ENCODE measurements at places on chromosomes 16 and 17. TPM values are rescaled to one million over a fixed set of nuclear protein-coding genes. Genes with fewer than 3 reads are reported as not detected.

- peak; percentile 53 for DNase-seq
Observed at GRCh38 chr16:55842369-55843104, 9.6 kb upstream of the CES1 start.

PLA2G10 gene
- 0.31 TPM for polyA plus RNA-seq

GRCh38 chr17:21212826-21213637 lies 929 bp downstream of the TMEM11 start:
- peak; percentile 10 for DNase-seq

DNA sequence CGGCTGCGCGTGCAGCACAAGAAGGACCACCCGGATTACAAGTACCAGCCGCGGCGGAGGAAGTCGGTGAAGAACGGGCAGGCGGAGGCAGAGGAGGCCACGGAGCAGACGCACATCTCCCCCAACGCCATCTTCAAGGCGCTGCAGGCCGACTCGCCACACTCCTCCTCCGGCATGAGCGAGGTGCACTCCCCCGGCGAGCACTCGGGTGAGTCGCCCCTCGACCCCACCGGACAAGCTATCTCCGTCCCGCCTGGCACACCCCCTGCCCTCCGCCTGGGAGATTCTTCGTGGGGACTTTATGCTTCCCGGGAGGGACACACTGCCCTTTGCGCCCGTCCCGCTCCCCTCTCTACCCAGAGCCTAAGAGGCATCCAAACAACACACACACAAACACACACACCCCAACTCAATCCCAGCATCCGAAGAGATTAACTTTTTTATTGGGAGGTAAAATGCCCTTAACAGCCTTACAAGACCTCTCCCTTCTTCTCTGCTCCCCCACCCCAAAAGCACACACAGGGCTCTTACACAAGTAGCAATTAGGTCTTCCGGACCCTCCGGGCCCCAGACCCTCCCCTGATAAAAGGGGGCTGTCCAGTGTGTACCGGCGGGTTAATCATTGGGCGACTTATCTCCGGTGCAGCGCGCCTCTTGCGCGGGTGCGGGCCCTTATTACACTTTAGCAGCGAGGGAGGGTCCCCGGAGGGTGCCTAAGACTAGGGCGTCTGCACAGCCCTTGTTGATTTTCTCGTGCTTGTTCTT lies 2.1 kb downstream of the SOX9 start:
- peak; percentile 57 for DNase-seq

GRCh38 chr16:70556063-70556462 lies 32.4 kb downstream of the SF3B3 start:
- DNase-seq, result no peak

TPPP3 gene
- 468 TPM for polyA plus RNA-seq

GRCh38 chr17:69230939-69231338 lies 2.3 kb upstream of the ABCA10 start:
- no peak for DNase-seq

PKMYT1 gene
- 14.5 TPM for polyA plus RNA-seq

GRCh38 chr16:9360075-9360474 lies 268.6 kb downstream of the HAPSTR1 start:
- DNase-seq, result no peak

- no peak for DNase-seq
Observed at GRCh38 chr16:74099530-74099929, 197.1 kb upstream of the PSMD7 start.

- DNase-seq, result no peak
Observed at GRCh38 chr16:82184213-82184612, 14.2 kb upstream of the MPHOSPH6 start.

ZNF597 gene
- polyA plus RNA-seq, result 5.0 TPM

IL34 gene
- 0.18 TPM for polyA plus RNA-seq

DBNDD1 gene
- polyA plus RNA-seq, result 10.3 TPM

DNA sequence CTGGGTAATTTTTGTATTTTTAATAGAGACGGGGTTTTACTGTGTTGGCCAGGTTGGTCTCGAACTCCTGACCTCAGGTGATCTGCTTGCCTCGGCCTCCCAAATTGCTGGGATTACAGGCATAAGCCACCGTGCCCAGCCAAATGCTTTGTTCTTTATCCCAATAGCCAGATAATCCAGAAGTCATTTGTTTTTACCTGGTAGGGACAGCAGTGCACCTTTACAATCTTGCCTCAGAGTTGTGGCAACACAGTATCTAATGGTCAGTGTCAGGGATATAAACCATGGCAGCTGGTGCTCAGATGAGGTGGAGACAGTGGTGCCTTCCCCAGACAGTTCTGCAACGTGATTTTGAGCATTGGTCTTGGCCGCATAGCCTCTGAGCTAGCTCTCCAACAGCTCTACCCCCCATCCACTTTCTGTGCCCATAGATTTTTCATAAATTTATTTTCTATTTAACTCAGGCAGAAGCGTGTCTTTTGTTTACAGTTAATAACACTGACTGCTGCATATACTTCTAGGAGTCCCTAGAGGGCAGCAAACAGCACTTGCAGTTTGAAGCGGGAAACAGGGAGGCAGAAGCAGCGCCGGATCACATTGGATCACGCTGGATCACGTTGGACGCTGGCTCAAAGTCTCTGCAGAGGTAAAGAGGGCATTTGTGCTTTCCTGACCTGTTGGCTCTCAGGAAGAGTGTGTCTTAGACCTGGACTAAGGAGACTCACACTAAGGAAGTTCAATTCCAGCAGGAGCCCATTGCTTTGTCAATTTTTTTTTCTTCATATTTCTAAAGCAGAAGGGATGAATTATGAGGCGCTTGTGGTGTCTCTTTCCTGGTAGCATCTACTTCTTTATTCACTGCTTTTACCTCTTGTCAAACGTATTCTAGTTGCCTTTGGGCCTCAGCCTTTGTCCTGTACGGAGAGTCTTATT lies 5.1 kb upstream of the GGT6 start:
- peak; percentile 64 for DNase-seq

GRCh38 chr16:84059111-84059510 lies 16.5 kb upstream of the SLC38A8 start:
- no peak for DNase-seq

DNA sequence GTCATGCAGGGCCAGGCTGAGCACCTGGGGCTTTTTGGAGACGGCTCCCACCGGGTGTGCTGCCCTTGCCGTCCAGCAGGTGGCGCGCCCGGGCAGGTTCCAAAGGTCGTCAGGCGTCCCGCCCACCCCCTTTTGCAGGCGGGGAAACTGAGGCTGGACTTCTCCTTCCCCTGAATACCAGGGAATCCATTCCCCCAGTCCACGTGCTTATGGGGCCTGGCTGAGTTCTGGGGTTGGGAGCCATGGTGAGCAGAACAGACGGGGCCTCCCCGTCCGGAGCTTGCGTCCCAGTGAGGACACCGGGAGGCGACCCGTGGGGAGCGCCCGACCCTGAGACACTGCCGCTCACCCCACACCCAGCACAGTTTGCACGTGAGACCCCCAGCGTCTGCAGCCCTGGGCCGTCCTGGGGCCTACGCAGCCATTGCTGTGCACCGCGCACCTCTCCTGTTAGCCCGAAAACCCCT lies 51.8 kb upstream of the JPH3 start:
- DNase-seq, result no peak

DNA sequence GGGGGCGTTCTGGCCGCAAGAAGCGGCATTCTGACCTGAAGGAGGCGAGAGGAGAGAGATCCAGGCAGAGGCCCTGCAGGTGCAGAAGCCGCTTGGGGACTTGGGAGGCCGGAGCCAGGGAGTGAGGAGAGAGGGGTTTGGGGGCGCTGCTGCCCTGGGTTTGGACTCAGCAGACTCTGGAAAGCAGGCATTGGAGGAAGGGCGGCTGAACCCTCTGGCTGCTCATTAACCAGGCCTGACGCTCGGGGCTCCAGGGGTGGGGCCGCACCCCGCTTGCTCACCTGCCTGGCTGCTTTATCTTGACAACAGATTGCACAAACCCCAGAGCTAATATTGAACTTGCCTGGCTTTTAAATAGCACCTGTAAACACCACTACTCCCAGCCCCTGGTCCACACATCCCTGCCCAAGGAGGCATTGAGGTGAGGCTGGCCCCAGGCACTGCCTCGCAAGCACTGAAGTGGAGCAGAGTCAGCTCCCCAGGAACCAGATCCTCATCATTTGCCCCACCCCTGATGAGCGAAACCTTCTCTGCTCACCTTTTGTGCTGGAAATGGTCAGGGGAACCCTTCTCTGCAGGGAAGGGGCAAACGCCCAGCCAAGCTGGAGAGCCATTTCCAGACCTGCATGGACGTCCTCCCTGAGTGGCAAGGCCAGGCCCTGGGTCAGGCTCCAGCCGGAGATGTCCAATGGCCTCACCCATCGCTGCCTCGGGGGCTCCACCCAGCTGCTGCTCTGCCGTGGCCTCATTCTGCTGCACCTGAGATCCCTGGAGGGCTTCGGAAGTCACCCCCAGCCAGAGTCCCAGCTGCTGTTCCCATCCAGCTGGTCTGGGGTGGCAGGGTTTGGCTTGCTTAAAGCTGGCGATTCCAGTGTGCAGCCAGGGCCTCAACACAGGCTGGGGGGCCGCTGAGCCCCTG lies 190.2 kb upstream of the GSE1 start:
- DNase-seq, result peak; percentile 67
